ENCODE measurements at places on chromosomes 11 and 22.
A peak's percentile ranks its signal among the peaks of the same experiment; 100 is the strongest.

DNA sequence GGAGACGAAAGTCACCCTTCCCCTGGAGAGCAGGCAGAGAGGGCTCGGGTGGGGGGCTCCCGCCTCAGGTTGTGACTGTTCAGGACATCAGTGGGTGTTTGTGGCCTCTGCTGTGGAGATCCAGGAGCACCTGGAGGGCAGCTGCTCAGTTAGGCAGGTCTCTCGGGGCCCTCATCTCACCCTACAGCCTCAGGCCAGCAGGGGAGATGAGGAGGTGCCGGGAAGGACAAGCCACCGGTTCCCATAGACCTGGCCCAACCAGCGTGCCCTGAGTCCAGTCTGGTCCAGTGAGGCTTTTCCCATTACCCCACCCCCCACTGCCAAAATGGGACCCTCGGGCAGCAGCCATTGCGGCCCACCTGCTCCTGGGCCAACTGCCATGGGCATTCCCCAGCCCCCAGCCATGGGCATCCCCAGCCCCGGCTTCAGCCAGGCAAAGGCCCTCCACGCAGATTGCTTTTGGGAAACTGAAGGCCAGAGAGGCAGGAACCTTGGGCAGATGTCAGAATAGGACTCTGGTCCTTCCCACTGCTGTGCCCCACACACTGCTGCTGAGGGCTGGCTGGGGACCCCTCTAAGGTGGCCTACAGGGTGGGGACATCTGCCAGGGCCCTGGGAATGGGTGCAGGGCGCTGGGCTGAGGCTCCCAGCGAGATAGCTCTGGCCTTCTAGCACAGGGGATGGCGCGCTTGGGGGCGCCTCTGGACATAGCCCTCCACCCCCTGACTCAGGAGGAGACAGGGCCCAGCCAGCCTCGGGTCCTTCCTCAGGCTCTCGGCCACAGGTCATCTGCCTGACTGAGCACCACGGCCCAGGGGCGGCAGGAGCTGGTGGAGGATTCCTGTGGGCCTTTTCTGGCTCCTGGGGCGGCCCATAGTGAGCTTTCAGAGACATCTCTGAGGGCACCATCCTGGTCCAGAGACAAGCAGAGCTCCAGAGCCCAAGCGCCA lies 4.8 kb downstream of the PIM3 start:
- DNase-seq, result no peak

GRCh38 chr11:32583459-32584271 lies at the start of gene EIF3M:
TSS of gene EIF3M (plus strand) at chr11:32583831. CDS start at chr11:32583888, 57 bp downstream.
- peak; percentile 99 for DNase-seq

GRCh38 chr22:47446821-47447810 lies 684.7 kb downstream of the TBC1D22A start:
- peak; percentile 65 for DNase-seq

DNA sequence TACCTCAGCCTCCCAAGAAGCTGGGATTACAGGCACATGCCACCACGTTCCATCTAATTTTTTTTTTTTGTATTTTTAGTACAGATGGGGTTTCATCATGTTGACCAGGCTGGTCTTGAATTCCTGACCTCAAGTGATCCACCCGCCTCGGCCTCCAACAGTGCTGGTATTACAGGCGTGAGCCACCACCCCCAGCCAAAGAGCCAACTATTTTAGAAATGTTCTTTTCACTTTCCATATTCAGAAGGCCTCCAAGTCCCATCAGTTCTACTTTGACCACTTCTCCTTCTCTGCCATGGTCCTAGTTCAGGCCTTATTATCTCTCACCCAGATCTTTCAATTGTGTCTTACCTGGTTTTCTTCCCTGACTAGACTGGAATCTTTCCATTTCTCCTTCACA lies 48.2 kb downstream of the CCDC83 start:
- no peak for DNase-seq

DNA sequence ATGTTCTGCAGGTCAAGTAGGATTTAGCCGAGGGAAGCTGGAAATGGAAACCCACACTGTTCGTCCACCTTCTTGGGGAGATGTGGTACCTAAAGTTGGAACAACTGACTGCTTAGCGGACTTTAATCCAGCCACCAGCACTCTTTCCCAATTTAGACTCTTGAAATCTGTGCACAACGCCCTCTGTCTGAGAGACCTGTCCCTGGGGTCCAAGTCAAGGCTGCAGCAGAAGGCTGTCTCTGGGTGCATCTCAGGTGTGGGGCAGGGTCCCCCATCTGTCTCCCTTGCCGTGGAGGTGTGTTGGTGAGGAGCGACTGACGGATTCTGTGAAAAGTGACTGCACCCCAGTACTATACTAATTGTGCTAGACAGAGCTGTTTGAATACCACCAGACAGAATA lies 168.2 kb upstream of the CADM1 start:
- DNase-seq, result no peak

DNA sequence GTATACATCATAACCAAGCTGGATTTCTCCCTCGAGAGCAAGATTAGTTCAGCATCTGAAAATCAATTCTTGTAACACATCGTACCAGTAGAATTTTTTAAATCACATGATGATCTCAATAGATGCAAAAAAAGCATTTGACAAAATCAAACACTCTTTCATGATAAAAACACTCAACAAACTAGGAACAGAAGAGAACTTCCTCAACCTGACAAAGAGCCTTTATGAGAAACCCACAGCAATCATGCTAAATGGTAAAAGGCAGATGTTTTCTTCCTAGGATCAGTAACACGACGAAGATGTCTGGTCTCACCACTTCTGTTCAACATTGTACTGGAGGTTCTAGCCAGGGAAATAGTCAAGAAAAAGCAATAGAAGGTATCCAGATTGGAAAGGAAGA lies 34.1 kb upstream of the TMPRSS4 start:
- no peak for DNase-seq

DNA sequence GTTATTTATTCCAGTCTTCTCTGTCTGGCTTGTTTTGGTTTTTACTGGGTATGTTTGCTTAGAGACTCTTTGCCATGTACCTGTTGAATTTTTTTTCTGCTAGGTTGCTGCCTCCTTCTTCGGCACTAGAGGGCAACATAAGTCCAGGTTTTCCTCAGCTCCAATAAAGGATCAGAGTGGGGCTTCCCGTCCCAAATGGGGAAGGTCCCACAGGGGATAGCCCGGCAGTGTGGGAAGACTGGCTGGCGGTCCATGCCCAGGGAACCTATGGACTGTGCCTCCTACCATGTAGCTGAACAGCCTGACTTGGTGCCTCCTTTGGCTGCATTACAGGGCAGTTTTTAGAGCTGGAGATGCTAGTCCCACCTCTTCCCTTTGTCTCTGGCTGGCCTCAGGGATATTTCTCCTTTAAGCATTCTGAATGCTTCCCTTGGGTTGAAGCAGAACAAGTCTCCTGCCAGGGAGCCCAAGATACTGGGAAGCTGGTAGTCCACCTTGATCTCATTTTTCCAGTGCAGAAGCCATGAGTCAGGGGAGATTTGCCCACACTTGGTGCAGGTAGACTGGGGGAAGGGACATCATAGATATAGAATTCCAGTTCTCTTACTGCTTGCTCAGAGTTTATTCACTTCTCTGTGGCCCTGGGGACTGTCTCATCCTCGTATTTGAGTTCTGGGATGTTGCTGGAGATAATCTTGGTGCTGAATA lies 60.2 kb downstream of the BRD1 start:
- DNase-seq, result peak; percentile 26

GRCh38 chr11:121895919-121896318 lies 220.1 kb downstream of the BLID start:
- DNase-seq, result no peak
